Fibroblast of skin of scalp (primary cell): ENCODE measurements at places on chromosomes 7 and 10.

- DNase-seq = no peak
Measured at GRCh38 chr7:133556553-133556952, 303.7 kb downstream of the EXOC4 start.

DNA sequence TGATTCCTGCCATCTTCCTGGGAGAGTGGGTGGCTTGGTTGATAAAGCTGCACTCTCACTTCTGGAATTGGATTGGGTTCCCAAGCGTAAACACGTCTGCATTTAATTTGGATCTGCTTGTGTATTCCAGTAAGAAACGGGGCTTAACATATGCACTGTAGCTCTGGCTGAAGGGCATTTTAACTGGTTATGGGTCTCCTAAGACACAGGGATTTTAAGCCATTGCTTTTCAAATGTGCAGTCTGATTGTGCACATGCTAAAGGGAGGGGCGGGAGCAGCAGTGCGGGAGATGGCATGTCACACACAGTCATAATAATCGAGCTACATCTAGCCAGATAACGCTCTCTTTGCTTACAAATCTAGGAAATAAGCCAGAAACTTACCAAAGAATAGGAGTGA is 247.3 kb upstream of the LYZL1 start:
- peak; percentile 40 for DNase-seq

- no peak for DNase-seq
Measured at GRCh38 chr10:3935933-3936359, 150.9 kb upstream of the KLF6 start.

DNA sequence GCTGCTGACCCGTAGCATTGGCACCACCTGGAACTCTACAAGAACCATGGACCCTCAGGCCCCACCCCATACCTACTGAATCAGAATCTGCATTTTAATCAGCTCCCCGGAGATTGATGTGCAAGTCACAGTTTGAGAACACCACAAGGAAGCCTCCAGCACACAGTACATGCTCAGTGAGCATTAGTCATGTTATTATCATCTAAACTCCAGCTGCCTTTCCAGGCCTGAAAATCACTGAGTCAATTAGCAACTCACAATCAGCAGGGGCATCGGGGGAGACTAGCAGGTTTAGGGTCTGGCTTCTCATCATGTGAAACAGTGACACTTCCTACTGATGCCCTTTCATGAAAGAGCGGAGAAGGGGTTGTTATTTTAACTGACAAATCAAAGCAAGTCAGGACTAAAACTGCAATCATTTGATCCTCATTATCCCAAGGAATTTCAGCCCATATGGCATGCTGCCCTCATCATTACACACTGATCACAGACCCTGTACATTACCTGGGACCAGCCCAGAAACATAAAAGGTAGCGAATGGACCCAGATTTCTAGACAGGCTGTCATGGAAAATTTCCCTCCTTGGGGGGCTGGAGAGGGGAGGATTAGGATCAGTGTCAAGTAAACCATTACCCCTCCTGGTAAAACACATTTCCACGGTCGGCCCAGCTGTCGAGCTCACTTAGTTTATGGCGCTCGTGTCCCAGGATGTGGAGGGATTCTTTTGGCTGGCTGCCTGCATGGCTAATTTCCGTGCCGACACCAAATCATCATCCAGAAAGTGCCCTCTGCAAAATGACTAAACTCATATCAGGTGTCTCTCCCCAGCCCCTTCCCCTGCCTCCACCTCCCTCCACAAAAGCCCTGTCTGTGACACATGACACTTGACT is 122.8 kb downstream of the PRLHR start:
- peak; percentile 9 for DNase-seq

- no peak for DNase-seq
Measured at GRCh38 chr7:103664577-103664976, 218.6 kb upstream of the SLC26A5 start.

GRCh38 chr7:133052826-133053225 is 29.1 kb downstream of the CHCHD3 start:
- DNase-seq = no peak

GRCh38 chr10:58575491-58575890 is 62.8 kb downstream of the BICC1 start:
- DNase-seq = no peak

- no peak for DNase-seq
Measured at GRCh38 chr7:41467596-41467995, 235.3 kb downstream of the INHBA start.

GRCh38 chr10:21891439-21891838 is 112.1 kb downstream of the DNAJC1 start:
- no peak for DNase-seq

DNA sequence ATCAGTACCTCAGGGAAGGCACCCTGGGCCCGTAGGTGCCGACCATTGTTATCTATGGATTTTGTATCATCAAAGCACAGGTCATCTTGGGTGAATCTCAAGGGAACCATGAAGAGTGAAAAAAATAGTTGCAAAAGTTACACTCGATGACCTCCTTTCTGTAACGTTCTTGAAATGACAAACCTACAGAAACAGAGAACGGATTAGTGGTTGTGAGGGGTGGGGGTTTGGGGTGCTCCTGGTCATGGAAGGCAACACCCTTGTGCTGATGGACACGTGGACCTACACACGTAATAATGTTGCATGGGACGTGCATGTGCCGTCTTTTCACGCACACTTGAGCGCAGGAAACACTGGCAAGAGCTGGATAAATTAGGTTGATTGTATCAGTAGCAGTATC is 655.9 kb downstream of the SDK1 start:
- no peak for DNase-seq

GRCh38 chr10:95873139-95873538 is 34.6 kb upstream of the CC2D2B start:
- no peak for DNase-seq

DNA sequence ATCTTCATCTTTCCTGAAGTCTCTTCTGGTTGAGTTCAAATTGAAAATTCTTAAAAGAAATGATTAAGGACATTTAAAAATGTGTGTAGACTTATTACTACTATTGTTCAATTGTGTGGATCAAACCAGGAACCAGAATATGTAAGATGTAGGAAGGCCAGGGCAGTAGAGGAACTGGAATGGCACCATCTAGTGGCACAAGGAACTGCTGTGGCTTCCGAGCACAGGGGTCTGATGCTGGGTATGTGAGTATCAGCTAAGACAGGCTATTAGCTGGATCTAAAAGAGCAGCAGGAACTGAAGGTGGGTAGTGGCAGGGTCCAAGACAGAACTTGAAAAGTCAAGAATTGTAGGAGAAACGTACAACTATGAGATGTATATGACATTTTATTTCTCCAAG is 247.3 kb downstream of the SEMA3A start:
- DNase-seq = peak; percentile 6

DNA sequence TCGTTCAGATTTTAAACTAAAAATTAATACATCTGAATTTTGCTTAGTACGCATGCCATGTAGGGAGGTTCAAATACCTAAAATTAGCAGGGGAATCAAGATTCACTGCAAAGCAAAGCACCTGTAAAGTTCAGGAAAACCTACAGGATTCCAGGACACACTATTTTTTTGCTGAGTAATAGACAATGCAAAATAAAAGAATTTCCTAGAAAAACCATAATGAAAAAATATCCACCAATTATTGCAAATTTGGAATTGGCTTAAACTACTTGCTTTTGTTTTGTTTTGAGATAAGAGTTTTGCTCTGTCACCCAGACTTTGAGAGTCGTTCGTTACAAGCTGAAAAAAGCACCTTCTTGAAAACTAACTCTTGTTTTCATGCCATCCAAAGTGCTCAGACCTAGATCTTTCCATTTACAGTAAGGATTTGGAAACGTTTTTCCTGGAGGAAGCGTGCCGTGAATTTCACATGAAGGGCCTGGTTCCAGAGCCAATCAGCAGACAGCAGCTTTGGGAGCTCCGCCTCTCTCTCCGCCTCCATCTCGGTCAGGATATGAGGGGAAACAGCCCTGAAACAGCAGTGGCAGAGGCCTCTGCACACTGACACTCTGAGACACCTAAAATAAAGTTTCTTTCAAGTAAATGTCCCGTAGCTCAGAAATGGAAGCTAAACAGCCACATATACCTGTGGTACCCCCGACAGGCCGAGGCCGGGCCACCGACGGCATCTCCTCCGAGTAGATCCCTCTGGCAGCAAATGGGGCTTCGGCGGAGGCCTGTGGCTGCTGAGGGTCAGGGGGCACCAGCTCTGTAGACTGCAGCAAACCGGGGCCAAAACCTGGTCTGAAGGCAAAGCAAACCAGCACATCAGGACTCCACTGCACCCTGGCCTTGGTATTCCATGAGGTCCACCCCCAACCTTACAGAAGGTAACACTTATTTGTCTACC is 45.9 kb upstream of the ATP6V0A4 start:
- DNase-seq = no peak

DNA sequence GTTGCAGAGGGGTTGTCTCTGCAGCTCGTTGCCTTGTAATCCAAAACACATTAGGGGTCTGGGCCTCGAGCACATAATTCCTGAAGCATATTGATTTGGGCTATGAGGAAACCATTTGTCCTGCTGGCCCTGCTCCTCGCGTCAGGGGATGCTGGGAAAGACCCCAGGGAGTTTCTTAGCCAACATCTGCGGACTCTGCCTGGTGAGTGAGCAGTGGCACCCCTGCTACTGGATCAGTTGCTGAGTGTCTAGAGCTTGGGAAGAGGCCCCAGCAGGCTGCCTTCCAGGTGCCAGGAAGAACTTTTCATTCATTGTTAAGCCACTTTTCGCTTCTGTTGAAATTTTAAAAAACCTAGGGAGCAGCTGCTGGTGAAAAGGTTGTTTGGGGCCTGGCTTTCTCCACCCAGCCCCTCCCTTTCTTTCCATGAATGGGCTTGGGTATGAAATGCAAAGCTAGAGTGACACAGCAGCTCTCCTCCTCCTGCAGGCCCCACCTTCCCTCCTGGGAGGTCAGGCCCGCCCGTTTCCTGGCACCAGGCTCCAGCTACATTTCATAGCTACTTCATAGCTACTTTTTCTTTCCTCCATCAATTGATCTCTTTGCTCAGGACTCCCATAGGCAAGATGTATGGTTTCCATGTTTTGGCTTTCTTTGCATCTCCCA is 26.8 kb downstream of the TACR2 start:
- peak; percentile 70 for DNase-seq

DNA sequence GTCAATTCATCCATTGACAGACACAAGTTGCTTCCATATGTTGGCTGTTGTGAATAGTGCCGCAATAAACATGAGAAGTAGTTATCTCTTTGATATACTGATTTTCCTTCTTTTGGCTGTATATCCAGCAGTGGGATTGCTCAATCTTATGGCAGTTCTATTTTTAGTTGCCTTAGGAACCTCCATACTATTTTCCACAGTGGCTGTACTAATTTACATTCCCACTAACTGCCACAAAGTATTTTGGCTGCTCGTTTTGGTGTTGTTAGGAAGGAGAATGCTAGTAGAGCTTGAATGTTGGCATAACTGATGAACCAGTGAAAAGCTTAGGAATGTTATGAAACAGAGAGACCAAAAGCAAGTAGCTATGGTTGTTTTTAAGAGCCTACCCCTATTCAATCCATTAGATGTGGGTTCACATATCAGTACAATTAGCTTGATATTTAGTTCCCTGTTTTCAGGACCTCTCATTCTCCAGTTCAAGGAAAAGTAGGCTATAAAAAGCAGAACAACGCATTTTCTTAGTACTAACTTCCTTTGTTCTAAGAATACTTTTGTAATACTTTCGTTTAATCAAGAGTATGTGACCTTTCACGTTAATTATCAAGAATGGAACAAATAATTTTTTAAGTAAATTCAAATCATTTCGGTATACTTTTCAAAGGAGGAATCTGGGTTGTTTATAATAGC is 100.3 kb downstream of the FAS start:
- peak; percentile 86 for DNase-seq

GRCh38 chr7:37943905-37944736 is 23.7 kb downstream of the EPDR1 start:
- DNase-seq = no peak

- DNase-seq = no peak
Measured at GRCh38 chr7:16001477-16001876, 315.0 kb upstream of the MEOX2 start.

GRCh38 chr7:2530071-2530987 is 10.8 kb downstream of the LFNG start:
- no peak for DNase-seq

DNA sequence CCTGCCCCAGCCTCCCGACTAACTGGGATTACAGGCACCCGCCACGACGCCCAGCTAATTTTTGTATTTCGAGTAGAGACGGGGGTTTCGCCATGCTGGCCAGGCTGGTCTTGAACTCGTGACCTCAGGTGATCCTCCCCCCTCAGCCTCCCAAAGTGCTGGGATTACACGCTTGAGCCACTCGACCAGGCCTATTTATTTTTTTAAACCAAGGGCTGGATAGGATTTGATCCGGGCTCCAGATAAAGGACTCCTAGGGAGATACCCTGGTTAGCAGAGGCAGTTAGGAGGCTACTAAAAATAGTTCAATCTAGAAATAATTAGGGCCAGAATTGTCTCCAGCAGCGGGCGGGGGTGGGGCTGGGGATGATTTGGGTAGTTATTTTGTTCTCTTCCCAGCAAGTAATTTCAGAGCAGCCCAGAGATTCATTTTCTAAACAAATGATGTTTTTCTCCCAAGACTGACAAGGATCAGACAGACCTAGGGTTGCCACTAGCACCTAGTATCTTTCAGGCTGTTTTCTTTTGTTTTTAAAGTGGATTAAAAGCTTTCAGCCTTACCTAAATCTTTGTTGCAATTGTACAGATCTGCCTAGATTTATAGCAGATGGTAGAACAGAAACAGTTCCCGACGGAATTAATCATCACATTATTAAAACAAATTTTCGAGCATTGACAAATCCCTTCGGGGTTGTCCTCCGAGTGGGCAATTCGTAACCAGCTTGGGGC is 859 bp upstream of the SMC3 start:
- peak; percentile 51 for DNase-seq

- no peak for DNase-seq
Measured at GRCh38 chr7:16652240-16652583, 6.2 kb downstream of the BZW2 start.

GRCh38 chr10:95655571-95656290 is 780 bp downstream of the ALDH18A1 start:
- peak; percentile 12 for DNase-seq

DNA sequence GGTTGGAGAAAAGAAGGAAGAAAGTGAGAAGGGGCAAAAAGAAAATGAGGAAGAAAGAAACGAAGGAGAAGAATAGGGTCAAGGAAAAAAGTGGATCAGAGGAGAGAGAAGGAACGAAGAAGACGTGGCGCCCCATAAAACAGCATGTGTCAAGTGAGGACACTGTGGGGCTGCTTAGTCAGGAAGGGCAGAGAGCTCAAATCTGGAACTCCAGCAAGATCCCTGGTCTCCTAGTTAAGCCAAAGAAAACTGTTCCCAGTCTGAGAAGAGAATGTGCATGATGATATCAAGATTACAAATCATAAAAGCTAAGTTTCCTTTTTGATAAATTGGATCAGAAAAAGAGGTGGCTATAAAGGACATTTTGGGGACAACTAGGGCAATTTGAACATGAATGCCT is 33.0 kb downstream of the CREB3L2 start:
- no peak for DNase-seq

- DNase-seq = peak; percentile 26
Measured at GRCh38 chr10:6009150-6009549, 31.8 kb upstream of the IL15RA start.
